ENCODE measurements at places on chromosomes 1 and 21. TPM values are rescaled to one million over a fixed set of nuclear protein-coding genes. Genes with fewer than 3 reads are reported as not detected.
A peak's percentile ranks its signal among the peaks of the same experiment; 100 is the strongest.

DNA sequence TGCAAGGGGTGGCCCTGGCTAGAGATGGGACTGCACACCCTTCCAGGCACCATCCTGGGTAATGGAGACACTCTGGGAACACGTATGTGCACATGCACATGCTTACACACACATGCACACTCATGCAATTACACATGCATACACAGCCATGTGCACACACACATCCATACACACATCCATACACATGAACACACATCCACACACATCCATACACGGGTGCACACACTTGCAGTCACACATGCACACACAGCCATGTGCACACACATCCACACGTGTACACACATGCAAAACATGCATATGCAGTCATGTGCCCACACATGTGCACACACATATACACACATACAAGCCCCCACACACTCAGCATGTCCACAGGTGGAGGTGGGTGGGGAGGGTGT, 22.3 kb upstream of the POFUT2 start:
- peaks cover 42% of the 10 kb centered on the region for H3K4me1 ChIP-seq
- H3K27me3 ChIP-seq: no peaks in the 10 kb centered on the region
- no peak overlapping the region for H3K4me3 ChIP-seq
- H3K36me3 ChIP-seq: no peaks in the 10 kb centered on the region
- H3K27ac ChIP-seq: peak overlapping the region; percentile 89

GRCh38 chr1:198636391-198636790, 2.4 kb upstream of the PTPRC start:
- no peaks in the 10 kb centered on the region for H3K4me1 ChIP-seq
- H3K27ac ChIP-seq: peak overlapping the region; percentile 9
- no peak for DNase-seq
- H3K36me3 ChIP-seq: no peaks in the 10 kb centered on the region
- no peaks in the 10 kb centered on the region for H3K27me3 ChIP-seq

SLAMF8 gene
- total RNA-seq: 0.79 TPM

RAB42 gene
- 2.5 TPM for total RNA-seq

KCNE1 gene
- 0.83 TPM for total RNA-seq

Data from esophagus squamous epithelium (tissue), 5 donors.